ENCODE measurements at places on chromosomes 16 and 17.
A peak's percentile ranks its signal among the peaks of the same experiment; 100 is the strongest.

GRCh38 chr17:20242271-20242670 lies 225.1 kb downstream of the LGALS9B start:
- no peak for DNase-seq

DNA sequence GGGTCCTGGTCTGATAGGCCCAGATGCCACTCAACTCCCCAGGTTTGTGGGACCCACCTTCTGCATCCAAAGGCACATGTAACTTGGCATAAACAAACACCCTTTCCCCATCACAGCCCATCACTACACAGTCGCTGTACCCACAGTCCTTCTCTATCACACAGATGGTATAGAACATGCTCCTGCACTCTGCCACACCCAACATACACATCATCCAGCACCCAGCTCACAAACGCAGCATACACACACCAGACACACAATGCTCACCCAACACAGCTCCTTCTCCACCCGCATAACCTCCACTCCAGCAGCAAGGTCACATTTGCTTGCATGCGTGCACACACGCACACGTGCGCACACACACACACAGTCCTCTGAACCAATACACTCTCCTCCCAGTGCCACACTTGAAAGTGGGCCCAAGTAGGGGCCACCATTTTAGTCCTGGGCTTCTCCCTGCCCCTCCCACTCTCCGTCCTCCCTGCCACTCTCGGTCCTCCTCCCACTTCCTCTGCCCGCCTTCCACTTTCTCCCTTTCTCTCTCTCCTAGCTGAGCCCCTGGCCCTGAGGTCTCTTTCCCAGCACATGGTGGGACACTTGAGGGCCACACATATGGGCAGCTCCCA lies 8.5 kb upstream of the TMEM92 start:
- DNase-seq = no peak

GRCh38 chr16:14180481-14180944 lies 109.4 kb downstream of the MRTFB start:
- DNase-seq = no peak

- DNase-seq = no peak
Measured at GRCh38 chr17:73622381-73622780, 21.9 kb downstream of the SDK2 start.

GRCh38 chr17:54948380-54948779 lies 20.1 kb downstream of the COX11 start:
- DNase-seq = no peak

GRCh38 chr16:15576960-15577958 lies 65.7 kb downstream of the MARF1 start:
- no peak for DNase-seq

DNA sequence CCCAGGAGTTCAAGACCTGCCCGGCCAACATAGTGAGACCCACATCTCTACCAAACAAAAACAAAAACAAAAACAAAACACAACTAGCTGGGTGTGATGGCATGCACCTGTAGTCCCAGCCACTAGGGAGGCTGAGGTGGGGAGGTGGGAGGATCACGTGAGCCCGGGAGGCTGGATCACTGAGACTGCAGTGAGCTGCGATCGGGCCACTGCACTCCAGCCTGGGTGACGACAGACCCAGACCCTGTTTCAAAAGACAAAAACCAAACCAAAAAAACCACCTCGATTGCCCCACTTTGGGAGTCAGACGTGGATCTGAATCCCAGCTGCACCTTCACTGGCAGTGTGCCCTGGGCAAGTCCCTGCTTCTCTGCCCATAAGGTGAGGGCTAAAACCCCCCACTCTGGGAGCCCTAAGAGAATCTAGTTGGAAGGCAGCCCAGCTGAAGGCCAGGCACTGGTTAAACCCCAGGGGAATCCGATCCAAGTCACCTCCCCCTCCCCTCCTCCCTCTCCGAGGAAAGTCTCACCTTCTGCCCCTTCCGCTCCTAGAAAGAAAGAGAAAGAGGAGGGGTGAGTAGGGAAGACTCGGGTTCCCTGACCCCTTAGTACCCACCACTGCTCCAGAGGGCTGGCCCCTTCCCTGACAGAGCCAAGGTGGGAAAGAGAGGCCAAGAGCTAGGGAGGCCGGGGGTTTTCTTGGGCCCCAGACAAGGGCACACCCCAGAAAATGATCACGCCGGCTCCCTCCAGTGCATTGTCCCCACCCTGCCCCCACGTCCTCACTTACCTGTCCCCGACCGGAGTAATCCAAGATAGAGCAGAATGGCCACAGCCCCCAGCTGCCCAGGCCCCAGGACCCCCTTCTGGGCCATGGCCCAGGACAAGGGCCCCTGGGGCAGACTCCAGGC lies 647 bp downstream of the PRSS8 start:
- DNase-seq = no peak

- no peak for DNase-seq
Measured at GRCh38 chr17:30570191-30570590, 93.0 kb downstream of the GOSR1 start.

DNA sequence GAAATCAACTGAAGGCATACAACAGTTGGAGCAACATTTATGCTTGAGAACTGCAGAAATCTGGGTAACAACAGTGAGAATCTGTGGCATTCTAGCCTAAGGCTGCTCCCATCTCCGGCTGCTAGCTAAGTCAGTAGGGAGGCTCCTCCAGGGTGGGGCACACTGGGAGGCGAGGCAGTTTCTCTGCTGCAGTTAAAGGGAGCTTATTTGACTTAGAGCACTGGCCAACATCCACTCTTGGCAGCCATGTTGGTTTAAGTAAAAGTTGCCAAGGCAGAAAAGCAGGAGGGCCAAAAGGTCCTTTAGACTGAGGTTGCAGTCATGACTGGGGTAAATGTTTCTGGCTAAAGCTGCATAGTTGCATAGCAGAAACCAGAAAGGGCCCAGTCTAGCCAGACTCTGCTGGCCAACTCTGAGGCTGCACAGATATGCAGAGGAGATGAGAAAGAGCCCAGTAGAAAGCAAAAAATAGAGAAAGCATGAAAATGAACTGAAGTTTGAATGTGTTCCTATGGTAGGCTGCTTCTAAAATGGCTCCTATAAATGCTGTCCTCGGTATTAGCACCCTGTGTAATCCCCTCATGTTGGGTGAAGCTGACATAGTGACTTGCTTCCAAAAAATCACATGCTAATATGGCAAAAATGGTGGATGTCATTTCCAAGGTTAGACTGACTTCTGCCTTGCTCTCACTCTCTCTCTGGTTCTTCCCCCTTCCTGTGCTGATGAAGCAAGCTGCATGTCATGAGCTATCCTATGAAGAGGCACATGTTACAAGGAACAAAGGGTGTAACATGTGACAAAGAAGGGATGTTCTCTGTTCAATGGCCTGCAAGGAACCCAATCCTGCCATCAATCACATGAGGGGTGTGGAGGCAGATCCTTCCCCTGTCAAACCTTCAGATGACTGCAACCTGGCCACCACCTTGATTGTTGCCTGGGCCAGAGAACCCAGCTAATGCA lies 3.7 kb upstream of the C16orf78 start:
- no peak for DNase-seq

- DNase-seq = no peak
Measured at GRCh38 chr16:8853611-8854010, 15.2 kb downstream of the CARHSP1 start.

- DNase-seq = no peak
Measured at GRCh38 chr17:49071106-49071505, 61.5 kb upstream of the B4GALNT2 start.

DNA sequence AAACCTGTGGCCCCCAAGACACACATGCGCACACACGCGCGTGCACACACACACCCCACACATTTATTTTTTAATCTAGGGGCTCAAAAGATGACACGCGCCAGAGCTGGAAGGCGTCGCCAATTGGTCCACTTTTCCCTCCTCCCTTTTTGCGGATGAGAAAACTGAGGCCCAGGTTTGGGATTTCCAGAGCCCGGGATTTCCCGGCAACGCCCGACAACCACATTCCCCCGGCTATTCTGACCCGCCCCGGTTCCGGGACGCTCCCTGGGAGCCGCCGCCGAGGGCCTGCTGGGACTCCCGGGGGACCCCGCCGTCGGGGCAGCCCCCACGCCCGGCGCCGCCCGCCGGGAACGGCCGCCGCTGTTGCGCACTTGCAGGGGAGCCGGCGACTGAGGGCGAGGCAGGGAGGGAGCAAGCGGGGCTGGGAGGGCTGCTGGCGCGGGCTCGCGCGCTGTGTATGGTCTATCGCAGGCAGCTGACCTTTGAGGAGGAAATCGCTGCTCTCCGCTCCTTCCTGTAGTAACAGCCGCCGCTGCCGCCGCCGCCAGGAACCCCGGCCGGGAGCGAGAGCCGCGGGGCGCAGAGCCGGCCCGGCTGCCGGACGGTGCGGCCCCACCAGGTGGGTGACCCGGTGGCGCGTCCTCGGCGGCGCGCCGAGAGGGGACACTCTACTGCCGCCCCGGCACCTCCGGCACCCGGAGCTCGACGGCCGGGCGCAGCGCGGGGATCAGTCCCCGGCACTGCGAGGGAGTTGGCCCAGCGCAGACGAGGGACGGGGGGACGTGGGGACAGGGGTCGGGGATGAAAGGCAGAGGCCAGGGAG lies at the start of gene STAT5A:
Gene STAT5A, plus strand, starts transcription at position 522 of the 826 bp plus-strand sequence. CDS start 914 bp downstream, outside the sequence.
- peak; percentile 78 for DNase-seq

Data from cerebellum (tissue), 4 donors.